ENCODE measurements at places on chromosomes 11 and 22.

DNA sequence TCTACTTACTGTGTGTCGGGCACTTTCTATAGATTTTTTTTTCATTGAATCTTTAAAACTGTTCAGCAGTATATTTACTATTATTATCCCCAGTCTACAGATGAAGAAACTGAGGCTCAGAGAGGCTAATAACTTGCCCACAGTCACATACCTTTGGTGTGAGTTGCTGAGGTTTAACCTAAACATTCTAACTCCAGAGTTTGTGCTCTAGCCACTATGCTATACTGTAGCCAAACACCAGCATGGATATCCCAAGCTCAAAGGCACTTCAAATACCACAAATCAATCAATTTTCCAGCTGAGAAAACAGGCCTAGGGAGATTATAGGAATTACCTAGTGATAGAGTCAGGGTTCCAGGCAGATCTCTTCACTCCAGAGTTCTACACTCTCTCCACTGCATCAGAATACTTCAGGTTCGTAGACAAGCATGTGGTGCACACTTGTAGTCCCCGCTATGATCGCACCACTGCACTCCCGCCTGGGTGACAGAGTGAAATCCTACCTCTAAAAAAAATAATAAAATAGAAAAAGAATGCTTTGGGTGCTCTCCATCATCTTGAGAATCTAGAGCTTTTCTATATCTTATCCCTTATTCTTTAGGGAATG, 20.4 kb upstream of the UPB1 start:
- no peak for DNase-seq

GRCh38 chr11:44468345-44468988, 97.0 kb upstream of the CD82 start:
- no peak for DNase-seq

- peak; percentile 91 for DNase-seq
Observed at GRCh38 chr22:49657275-49657973, 170.2 kb downstream of the BRD1 start.

GRCh38 chr22:45911601-45912271, 65.2 kb downstream of the WNT7B start:
- peak; percentile 37 for DNase-seq

GRCh38 chr11:5620651-5621521, 3.9 kb upstream of the TRIM34 start:
- no peak for DNase-seq

DNA sequence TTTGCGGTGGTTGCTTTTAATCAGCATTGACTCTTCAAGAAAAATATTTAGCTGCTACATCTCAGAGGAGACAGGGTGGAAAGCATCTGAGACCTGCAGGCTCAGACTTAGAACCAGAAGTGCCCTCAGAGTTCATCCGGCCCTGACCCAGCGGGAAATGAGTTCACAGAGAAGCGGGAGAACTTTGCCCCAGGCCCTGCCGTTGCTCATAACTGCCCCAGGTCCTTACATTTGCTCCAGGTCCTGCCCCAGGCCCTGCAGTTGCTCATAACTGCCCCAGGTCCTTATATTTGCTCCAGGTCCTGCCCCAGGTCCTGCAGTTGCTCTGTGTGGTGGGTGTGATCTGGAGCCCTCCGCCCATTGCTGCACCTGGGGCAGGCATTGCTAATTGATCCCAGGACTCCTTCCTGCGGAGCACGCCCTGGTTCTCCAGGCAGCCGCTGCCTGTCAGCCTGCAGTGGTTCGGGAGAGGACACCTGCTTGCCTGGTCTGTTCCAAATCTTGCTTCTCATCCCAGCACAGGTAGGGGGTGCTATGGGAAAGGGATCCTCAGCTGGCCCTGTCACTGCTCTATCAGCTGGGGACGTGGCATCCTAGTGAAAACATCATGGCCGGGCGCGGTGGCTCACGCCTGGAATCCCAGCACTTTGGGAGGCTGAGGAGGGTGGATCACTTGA, 58.1 kb upstream of the PPP6R3 start:
- no peak for DNase-seq

GRCh38 chr22:40853333-40853732, 3.1 kb downstream of the ST13 start:
- DNase-seq = no peak

DNA sequence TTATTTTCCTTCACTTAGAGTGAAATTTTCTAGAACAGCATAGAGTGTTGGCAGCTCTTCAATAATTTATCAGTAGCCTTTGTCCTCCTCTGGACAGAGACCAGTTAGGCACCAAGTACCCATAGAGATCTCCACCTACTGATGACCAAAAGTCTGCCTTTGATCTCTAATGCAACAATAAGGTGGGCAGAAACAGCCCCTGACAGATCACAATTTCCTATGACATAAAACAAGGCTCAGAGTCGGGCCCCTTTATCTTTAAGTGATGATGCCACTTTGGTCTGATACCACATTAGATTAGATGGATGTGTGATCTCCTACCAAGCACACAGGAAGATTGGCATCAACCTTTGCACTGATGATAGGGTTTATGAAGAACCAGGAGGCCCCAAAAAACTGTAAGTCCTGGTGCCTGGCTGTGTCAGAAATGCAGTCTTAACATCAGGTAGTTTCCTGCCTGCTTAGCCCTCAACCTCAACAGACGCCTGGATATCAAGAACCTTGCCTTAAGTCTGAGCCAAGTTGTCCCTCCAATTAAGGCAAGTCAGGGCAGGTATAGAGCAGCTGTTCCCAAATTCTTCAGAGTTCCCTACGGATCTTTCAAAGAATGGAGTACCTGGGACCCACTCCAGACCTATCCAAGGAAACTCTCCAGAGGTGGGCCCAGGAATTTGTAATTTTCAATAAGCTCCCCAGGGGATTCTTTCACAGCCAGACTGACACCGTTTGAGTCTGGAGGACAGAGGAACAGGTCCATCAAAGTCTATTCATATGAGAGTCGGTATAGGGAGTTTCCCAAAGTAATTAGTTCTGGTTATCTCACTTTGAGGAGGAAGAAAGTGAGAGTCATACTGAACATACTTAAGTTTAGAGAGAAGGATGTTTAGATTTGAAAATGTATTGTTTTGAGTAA, 30.6 kb upstream of the TMPRSS4 start:
- DNase-seq = no peak

DNA sequence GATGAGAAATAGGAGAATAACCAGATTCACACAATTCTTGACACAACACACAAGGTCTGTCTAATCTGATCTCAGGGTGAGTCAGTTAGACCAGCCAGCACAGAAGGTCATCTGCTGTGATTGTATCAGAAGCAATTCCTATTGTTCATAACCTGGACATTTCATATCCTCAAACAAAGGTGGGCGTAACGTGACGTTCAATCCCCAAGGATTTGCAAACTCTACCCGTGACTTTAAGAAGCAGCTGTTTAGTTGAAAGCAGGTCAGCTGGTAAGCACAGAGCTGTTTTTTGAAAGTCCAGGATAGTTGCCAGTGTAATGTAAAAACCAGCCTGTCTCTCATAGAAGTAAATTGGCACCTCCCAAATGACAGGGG, 385.1 kb downstream of the DCDC1 start:
- no peak for DNase-seq

GRCh38 chr11:118265954-118266353, 1.9 kb upstream of the MPZL2 start:
- no peak for DNase-seq

DNA sequence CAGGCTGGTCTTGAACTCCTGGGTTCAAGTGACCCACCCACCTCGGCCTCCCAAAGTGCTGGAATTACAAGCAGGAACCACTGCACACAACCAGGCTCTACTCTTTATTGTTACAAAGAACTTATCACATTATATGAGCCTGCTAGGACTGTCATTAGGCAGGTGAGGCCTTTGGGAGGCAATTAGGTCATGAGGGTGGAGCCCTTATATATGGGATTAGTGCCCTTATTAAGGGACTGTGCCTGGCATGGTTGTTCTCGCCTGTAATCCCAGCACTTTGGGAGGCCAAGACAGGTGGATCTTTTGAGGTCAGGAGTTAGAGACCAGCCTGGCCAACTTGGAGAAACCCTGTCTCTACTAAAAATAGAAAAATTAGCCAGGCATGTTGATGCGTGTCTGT, 10.5 kb upstream of the PSMC3 start:
- no peak for DNase-seq

DNA sequence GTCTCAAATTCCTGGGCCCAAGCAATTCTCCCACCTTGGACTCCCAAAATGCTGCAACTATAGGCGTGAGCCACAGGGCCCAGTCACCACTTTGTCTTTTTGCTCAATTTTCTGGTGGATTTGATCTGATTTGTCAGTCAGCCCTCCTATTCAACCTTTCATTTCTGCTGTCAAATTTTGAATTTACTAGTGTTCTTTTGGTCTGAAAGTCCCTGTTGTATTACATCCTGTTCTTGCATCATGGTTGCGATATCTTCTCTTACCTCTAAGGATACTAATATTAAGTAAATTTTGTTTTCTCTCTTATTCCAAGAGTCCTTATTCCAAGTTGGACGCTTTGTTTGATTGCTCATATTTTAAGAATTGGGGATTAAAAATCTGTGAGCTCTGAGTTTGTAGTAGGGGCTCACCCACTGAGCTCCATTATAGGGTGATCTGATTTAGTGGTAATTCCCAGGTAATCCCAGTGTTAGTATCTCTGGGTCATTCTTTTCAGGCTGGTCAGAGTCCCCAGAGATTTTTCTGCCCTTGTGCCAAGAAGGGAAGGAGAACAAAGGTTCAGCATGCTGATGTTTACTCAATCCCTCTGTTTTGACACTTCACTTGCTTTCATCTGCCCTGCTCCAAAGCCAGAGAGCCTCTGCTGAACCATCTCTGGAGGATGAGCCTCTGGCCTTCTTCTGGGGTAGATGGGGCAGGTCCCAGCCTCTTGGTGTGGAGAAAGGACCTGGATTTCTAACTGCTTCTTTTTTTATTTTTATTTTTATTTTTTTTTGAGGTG, 10.0 kb downstream of the UPB1 start:
- no peak for DNase-seq

- no peak for DNase-seq
Observed at GRCh38 chr11:119592642-119593041, 136.4 kb downstream of the NECTIN1 start.

DNA sequence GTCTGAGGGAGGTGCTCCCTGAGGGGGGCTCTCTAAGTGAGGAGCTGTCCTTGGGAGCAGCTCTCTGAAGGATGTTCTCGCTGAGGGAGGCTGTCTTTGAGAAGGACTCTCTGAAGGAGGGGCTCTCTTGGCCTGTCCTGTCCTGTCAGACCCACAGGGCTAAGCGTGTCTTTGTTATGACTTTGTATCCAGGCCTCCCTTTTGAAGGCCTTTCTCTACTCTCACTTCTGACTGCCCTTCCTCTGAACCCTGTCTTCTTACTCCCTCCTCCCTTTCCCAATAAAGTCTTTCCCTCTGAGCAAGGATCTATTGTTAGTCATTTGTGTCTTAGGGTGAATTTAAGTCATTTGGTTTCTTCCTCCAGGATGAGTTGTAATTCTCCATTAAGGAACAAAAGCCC, 330.1 kb upstream of the PLET1 start:
- no peak for DNase-seq

- DNase-seq = no peak
Observed at GRCh38 chr11:74860743-74861142, 88.1 kb downstream of the XRRA1 start.

DNA sequence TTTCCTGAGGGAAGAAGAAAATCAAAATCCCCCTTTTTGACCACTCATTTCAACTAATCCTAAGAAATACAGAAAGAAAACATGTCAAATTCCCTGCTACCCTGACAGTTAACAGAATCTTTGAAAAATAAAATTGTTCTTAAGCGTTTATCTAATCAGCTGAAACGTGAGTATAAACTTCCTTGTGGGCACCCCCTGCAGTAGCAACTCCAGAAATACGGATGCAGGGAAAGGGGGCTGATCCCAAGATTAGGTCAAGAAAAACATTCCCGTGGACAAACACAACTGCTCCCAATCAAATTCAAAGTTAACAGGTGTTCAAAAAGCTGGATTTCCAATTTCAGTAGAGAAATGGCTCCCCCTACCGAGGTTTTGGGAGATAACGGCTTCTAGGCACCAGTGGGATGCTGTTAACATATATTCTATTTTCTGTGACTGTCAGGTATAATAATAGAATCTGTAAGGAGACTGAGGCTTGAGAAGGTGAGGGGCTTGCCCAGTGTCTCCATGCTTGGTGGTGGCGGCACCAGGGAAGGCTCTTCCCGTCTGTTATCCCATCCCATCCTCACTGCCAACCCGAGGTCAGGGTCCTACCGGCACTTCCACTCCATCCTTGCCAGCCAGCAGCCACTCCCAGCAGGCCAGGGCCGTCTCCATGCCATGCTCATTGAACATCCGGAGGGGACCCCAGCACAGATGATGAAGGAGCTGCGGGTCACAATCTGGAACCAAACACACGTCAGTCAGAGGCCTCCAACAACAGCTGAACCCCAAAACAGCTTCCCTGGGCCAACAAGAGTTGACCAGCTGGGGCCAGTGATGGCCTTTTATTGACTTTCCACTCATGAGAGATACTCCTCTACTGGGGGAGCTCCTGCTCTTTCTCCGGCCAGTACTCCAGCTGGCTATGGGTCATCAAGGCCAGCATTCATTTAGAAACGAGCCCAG, 32.0 kb upstream of the SERPIND1 start:
- peak; percentile 55 for DNase-seq

GRCh38 chr11:91081440-91082043, 858.7 kb upstream of the CHORDC1 start:
- no peak for DNase-seq

Measured in suppressor macrophage (primary cell).